ENCODE measurements at places on chromosomes 4 and X.

DNA sequence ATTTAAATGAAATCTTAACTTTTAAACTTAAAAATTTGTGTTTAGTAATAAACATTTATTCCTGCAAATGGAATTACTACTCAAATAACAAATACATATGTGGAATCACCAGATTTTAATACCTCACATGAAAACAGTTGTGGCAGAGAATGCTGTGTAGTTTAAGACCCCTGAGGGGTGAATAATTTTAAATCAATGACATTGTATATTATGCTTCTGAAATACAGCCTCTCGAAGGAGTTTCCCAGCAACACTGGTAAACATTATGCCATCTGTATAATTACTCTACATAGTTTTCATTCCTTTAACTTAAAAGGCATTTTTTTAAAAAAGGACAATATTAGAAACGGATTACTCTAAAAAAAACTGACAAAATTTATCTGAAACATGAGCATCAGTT is 2313.3 kb downstream of the ARAP2 start:
- DNase-seq, result no peak

GRCh38 chrX:108313669-108314068 is 124.6 kb downstream of the COL4A6 start:
- no peak for DNase-seq

- peak; percentile 6 for DNase-seq
Measured at GRCh38 chrX:101415180-101416145, 7.4 kb downstream of the HNRNPH2 start.

- DNase-seq, result no peak
Measured at GRCh38 chr4:112411781-112412550, 104.0 kb downstream of the NEUROG2 start.

- no peak for DNase-seq
Measured at GRCh38 chrX:83511208-83511607, 3.1 kb downstream of the POU3F4 start.

- DNase-seq, result no peak
Measured at GRCh38 chr4:58209551-58209950, 1099.4 kb upstream of the IGFBP7 start.

DNA sequence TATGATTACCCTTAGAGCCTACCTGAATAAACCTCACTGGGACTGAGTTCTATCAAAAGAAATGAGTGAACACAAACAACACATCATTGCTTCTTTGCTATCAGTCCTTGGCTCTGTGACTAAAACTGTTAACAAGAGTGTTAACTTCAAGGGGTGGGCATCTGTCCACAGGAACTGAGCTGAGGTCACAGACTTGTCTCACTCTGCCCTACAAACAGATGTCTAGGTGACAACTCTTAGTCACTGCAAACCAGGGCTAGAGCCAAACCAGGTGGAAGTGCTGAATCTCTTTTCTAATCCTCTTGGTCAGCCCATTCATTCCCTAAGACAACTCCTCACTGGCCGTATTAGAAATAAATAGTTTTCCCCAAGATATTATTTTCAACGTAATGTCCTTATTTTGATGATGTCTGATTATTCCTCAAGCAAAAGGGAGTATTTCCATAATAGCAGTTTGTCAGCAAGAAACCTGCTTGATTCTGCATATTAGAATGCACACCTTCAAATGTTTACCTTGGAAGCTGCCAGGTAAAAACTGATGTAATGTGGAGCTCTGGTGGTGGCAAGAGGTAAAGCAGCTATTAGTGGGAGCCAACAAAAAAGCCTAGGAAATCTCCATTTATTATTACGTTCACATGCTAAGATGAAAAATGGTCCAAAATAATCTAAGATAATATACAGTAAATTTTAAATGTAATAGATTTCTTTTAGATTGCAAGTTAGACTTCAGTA is 4.0 kb downstream of the COL25A1 start:
- no peak for DNase-seq

Measured in SIG-M5 (cell line).